NCI-H1694 treated with DMSO at 0.1 percent for 48 hours (cell line): ENCODE measurements at places on chromosomes 13 and 19.

GRCh38 chr19:29201855-29202254 is 11.1 kb downstream of the UQCRFS1 start:
- DNase-seq = no peak

GRCh38 chr19:53977429-53977990 is 13.9 kb upstream of the CACNG6 start:
- no peak for DNase-seq

DNA sequence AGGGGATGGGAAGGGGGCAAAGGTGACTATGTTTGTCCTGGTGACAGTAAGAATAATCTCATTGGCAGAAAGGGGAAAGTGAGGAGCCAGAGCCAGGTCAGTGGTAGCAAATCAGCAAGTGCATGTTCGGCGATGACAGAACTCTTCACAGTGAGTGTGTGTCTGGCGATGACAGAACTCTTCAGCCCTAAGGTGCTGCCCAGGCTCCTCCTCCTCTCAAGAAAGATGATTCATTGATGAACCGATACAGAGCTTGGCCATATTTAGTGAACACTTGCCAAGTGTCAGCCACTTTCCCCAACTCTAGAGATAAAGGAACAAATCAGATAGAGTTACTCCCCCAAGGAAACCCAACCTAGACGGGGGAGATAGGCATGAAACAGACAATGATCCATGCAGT is 199.3 kb upstream of the UBL3 start:
- DNase-seq = no peak

GRCh38 chr13:79197933-79198332 is 208.1 kb downstream of the RBM26 start:
- DNase-seq = no peak

DNA sequence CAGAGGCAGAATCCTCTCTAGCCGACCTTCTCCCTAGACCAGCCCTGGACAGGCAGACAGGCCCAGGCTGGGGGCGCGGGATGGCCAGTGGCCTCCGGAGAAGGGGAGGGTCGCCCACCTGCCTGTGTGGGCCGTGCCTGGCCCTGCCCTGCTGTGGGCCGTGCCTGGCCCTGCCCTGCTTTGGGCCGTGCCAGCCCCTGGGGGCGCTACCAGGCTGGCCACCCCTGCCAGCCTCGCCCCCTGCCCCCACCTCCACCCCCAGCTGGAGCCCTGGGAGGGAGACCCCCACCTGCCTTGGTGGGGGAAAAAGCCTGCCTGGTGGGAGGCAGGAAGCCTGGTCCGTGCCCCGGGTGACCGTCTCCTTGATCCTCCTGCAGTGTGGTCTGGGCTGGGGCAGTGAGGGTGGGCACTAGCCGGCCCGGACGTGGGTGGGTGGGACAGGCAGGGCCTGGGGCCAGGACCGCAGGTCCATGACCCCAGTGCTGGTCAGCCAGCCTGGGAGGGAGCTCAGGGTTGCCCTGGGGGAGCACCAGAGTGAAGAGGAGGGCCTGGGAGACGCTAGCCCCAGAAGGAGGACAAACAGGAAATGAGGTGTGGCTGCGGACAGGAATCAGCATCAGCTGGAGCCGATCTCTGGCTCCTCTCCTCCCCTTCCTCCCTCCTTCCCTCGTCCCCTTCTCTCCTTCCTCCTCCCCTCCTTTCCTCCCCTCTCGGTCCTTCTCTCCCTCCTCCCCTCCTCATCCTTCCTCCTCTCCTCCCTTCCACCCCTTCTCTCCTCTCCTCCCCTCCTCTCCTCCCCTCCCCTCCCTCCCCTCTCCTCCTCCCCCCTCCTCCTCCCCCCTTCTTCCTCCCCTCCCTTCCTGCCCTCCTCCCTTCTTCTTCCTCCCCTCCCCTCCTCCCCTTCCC is 5.1 kb upstream of the MKNK2 start:
- DNase-seq = no peak

- DNase-seq = no peak
Observed at GRCh38 chr13:95155504-95155903, 145.7 kb downstream of the ABCC4 start.

DNA sequence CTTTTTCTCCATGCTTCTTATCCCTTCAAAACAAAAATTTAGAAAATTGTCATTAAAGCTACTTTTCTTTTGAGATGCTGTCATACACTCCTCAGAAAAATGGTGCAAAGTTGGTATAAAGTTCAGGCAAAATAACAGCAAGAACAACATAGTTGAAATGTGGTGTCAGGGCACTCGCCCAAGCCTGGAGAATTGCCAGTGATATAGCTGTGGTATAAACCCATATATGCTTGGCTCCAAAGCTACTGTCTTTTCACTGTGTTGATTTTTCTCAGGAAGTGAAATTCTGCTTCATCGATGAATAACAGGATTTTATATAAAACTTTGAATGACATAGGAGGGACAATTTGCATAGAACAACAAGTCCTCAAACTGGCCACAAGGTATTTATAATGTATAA is 2532.9 kb downstream of the PCDH9 start:
- no peak for DNase-seq

- DNase-seq = peak; percentile 46
Observed at GRCh38 chr19:12828494-12828893, 5.9 kb downstream of the RTBDN start.

GRCh38 chr19:43707158-43707712 is 8.6 kb upstream of the IRGC start:
- no peak for DNase-seq

- peak; percentile 21 for DNase-seq
Observed at GRCh38 chr19:12788682-12789097, 2.6 kb upstream of the JUNB start.

DNA sequence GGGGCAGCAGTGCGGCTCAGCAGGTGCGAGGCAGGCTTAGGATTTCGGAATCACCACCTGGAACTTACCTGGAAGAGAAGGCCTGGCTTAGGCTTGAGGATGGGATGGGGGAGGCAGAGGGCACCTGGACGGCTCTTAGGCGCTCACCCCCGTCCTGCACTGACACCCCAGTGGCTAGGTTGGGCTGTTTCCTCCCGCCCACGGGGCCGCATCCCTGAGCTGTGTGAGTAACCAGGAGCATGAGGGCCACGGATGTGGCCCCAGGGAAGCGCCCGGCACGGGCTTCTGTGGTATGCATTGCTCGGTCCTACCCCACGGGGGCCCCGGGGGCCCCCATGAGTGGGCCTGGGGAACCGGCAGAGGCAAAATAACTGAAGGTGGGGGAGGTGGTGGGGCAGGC is 2.4 kb upstream of the NKPD1 start:
- DNase-seq = no peak

DNA sequence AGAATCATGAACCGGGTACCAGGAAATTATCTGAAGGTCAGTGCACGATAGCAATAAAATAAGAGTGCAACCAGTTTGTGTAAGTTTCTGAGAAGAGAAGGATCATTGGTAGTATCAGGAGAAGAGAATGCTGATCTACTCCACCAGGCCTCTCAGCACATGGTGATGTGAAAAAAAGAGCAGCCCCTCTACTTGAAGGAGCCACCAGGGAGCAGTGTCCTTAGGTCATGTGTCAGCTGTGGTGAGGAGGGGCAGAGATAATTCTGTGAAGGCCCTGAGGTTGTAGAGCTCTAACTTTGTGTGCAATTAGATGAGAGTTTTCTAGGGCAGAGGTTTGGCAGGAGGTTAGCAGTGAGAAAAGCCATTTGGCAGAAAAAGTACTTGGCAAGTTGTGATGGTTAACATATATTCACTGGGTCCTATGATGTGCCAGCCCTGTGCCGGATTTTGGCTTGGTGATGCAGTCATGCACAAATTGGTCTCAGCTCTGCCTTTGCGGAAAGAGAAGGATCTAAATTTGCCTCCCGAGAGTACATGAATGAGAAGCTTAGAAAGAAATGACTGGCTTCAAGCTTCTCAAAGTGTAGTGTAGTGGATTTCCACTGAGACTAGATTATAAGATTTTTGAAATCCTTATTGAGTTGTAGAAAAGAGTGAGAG is 19.2 kb upstream of the ZC3H13 start:
- no peak for DNase-seq

DNA sequence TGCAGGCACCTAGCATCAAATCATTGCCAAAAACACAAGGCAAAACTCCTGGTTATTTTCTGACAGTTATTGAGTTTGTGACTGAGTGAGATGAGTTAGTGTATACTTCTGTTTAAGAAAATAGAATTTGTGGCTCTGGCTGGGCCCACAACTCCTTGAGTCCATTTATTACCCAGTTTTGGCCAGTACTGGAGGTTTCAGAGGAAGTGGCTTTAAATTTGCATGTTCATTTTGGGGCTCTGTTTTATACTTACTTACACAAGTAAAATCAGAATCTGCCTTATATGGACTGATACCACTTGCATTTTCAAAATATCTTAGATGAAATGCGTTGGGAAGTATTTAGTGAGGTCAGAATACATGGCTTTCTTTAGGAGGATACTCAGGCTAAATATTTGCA is 29.0 kb downstream of the TNFSF11 start:
- DNase-seq = no peak

- DNase-seq = peak; percentile 26
Observed at GRCh38 chr19:45591004-45591637, 6.5 kb upstream of the OPA3 start.
